ENCODE measurements at places on chromosomes 11 and 22.
A peak's percentile ranks its signal among the peaks of the same experiment; 100 is the strongest.

GRCh38 chr11:2440646-2441045, 3.7 kb downstream of the TRPM5 start:
- DNase-seq = no peak

- no peak for DNase-seq
Observed at GRCh38 chr11:131146827-131147490, 223.5 kb upstream of the NTM start.

DNA sequence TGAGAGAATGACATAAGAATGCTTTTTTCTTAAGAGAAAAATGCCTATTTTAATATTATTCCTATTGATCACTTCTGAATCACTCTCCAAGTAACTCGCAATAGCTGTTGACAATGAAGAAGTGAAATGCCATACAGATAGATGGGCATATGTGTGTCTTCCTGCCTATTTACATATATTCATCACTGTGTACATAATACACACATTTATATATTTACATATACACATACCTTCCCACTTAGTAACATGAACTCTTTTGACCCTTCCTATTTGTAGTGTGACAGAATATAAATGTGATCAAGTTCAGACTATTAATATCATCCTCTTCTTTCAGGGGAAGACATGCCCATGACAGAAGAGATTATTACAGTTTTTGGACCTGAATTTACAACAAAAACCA, 756.7 kb downstream of the DLG2 start:
- DNase-seq = no peak

DNA sequence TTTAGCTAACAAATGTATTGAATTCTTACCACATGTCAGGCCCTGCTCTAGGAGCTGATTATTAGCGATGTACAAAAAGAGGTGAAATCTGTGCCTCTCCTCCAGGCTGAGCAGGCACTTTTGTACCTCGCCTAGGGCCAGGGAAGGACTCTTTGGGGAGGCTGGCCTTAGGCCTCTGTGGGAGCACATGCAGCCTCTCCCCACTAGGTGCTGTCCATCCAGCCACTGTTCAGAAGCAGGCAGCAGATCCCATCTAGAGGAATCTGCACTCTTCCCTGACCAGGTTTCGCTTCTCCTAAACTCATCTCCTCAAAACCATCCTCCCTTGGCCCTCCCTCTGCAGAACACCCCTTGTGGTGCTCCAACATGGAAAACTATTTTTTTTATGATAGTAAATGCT, 51.9 kb upstream of the WT1 start:
- no peak for DNase-seq

DNA sequence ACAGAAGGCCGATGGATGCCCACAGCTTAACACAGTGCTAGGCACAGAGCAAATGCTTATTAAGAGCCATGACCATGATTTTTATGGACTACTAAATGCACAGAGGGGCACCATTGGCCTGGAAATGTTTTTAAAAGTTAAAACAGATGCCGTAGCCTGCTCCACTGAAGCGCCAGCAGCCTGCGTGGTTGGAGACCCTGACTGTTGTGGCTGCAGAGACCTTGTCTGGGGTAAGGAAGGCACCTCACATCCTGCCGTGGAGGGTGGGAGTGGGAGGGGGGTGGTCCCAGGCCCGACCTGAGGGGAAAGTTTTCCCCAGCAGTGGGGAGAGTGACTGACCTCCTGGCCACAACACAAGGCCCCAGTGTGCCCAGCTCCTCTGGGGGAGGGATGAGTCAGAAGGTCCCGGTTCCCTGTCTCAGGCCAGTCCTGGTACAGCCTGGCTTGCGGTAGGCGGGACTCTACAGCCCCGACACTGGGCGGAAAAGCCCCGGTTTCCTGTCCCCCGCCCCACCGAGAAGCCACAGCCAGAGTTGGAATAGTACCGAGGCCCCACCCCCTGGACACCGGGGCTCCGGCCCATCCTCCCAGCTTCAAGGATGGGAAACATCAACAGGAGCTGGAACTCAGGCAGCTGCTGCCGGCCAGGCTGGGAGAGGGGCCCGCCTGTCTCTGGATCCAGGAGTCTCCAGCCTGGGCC, 7.0 kb downstream of the CHST1 start:
- DNase-seq = no peak

- no peak for DNase-seq
Observed at GRCh38 chr11:77775936-77776335, 44.6 kb downstream of the RSF1 start.

DNA sequence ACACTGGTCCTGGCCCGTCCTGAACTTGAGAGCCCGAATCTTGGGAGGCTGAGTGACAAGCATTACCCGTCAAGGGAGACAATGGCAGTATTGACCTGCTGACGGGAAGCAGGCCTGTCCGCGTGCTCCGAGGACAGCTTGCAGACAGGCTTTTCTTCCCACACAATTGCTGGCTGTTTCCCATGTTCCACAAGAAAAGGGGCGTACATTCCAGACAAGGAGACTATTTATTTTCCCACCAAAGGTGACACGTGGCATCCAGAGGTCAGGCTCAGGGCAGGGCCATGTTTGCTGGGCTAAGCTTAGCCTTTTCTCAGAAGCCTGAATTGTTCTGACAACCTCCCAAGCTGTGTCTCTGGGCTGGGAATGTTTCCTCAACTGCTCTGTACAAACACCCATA, 86.9 kb upstream of the SPON1 start:
- DNase-seq = peak; percentile 9

- no peak for DNase-seq
Observed at GRCh38 chr11:71421392-71421950, 26.7 kb downstream of the DHCR7 start.

- no peak for DNase-seq
Observed at GRCh38 chr11:78577495-78577894, 2.8 kb upstream of the NARS2 start.

DNA sequence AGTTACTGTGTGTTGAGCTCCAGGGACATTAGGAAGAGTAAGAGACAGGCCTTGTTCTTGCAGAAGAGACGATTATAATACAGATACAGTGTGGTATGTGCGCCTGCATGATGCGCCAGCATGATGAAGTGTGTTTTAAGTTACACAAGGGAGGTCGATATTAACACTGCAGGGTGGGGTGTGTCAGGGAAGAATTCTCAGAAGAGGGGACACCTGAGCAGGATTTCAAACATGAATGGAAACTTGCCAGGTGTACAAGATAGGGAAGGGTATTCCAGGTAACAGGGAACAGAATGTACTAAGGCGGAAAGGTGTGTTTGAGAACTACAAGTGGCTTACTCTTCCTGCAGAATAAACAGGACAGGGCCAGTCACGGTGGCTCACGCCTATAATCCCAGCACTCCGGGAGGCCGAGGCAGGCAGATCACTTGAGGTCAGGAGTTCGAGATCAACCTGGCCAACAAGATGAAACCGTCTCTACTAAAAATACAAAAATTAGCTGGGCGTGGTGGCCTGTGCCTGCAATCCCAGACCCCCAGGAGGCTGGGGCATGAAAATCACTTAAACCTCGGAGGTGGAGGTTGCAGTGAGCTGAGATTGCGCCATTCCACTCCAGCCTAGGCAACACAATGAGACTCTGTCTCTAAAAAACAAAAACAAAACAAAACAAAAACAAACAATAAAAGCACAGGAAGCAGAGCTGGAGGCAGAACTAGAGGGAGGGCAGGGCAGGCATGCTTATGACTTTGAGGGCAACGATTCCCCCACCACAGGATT, 59.0 kb downstream of the SYN3 start:
- DNase-seq = no peak

DNA sequence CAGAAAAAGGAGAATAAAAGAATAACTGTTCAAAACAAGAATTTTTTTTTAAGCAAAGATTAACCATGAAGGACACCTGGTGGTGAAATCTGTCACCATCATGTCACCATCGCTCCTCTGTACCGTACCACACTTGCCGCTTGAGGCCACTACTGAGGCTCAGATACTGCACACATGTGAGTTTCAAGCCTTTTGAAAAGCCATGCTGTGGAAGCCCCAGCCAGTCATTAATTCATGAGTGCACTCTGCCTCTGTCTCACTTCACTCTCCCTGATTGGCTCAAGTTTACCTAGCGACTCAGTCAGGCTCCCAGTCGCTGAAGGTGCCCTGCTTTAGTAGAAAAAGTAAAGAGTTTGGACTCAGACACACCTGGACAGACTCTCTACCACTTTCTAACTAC, 6.6 kb upstream of the MS4A12 start:
- no peak for DNase-seq

DNA sequence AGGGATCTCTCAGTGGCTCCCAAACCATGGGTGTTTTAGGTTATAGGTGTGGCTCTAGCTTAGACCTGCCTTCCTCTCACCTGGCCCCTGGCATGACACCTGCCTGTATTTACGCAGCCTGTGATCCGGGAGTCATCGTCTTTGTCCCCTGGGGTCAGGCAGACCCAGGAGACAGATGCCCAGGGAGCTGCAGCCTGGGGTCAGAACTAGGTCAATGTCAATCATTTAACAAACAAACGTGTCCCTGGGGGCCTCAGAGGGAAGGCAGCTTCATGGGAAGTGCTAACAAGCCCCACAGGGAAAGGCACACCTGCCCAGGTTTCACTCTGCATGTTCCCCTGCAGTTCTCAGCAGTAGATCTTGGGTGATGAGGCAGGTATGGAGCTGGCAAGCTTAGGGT, 12.0 kb downstream of the BACE1-AS start:
- DNase-seq = no peak

- no peak for DNase-seq
Observed at GRCh38 chr11:102114032-102114431, 3.8 kb downstream of the YAP1 start.

DNA sequence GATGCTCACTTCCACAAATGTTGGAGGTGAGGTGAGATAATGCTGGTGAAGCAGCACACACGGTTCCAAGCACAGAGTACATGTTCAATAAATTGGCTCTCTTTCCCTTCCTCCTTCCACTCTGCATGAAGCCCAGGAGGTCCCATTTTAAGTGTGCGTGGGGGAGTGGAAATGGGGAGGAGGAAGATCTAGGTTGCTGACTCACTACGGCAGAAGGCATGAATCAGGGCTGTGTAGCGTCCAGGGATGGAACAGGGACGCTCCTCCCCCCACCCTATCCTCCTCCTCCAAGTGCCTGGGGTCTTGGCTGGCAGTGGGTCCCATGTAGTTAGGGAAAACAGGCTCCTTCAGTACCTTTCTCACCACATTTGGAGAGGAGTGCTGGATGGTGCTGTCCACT, 44.2 kb downstream of the TRIM66 start:
- DNase-seq = no peak

DNA sequence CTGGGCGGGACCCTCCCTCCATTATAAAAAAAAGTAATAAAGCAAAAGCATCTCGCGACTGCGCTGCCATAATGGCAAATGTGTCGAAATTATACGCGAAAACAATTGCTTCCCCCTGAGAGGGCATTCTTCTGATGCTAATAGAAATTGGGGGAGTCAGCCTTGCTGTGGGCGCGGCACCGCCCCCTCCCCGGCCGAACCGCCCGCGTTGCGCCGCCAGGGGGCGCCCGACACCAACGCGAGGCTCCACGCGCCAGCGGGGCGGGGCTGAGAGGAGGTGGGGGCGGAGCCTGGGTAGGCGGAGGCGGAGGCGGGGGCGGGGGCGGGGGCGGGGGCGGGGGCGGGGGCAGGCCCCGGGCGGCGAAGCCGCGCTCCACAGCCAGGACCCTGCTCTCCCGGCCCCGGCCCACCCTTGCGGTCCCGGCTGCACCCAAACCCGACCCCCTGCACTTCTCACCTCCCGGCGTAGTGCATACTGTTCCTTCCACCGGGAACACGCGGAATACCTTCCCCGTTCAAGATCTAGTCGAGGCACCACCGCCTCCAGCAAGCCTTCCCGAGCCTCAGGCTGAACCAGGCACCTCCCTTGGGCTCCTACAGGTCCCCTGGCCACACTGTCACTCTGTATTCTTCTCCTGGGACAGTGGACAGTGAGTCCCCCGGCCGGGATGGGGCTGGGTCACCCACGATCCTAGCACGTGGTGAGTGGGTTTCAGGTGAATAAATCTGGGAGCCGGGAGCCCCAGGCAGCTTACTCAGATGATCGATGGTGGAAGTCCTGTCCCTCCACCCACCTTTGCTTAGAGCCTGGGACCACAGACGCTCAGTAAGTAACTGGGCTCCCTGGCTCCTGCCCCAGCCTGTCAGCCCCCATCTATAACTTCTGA, 15.5 kb upstream of the UPK3A start:
- peak; percentile 89 for DNase-seq

GRCh38 chr11:131027491-131027890, 111.2 kb upstream of the SNX19 start:
- DNase-seq = no peak

- DNase-seq = no peak
Observed at GRCh38 chr11:133382131-133382812, 150.0 kb downstream of the OPCML start.

GRCh38 chr11:34427186-34427805, 11.4 kb upstream of the CAT start:
- DNase-seq = no peak

DNA sequence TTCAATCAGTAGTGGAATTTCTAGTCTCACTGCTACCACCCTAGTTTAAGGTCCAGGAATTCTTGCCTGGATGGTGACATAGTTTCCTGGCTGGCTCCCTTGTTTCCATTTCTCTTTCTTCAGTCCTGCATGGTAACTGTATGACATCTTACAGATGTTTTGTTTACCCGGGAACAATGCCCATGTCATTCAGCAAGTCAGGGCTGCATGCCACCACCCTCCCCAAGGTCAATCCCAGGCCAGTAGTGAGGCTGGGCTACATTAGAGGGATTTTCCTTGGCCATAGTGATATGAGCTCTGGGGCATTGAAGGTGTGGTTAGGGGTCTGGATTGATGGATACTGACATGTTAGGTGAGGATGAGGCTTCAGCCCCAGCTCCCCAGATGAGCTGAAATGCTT, 114.9 kb upstream of the E2F8 start:
- DNase-seq = no peak

DNA sequence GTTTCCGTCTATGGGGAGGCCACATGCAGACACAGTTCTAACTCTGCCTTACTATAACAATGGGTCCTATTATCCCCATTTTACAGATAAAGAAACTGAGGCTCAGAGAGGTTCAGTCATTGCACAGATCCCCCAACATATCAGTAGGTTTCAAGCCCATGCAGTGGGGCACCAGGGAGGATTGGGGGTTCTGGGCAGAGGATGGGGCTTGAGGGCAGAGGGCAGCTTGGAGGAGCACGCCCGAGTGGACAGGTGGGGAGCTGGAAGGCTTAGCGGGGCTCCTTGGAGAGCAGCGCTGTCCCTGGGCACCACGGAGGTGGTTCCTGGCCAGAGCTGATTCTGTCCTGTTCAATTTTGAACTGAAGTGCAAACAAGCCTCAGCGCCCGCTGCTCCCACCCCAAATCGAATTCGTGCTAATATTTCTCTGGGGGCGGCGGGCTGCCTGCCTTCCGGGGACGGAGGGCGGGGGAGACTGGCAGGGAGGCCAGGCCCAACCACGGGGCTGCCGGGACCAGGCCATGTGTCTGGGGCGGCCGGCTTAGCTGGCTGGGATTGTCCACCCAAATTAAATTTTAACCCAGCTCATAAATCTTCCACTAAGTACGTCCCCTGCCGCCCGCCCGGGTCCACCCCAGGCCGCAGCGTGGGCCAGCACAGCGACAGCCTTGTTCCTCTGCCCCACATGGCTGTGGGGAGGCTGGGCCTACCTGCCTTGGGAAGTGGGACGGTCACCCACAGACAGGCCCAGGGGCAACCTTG, 49.4 kb downstream of the FLRT1 start:
- no peak for DNase-seq

- no peak for DNase-seq
Observed at GRCh38 chr11:74989260-74989638, 516 bp downstream of the NEU3 start.

Measured in activated CD8-positive, alpha-beta T cell treated with anti-CD3 and anti-CD28 coated beads, Interleukin-2, amount 10 ng/mL, durations not matched to agents 7 days and 5 days (primary cell).